ENCODE measurements at places on chromosomes 3 and 15.
A peak's percentile ranks its signal among the peaks of the same experiment; 100 is the strongest.

DNA sequence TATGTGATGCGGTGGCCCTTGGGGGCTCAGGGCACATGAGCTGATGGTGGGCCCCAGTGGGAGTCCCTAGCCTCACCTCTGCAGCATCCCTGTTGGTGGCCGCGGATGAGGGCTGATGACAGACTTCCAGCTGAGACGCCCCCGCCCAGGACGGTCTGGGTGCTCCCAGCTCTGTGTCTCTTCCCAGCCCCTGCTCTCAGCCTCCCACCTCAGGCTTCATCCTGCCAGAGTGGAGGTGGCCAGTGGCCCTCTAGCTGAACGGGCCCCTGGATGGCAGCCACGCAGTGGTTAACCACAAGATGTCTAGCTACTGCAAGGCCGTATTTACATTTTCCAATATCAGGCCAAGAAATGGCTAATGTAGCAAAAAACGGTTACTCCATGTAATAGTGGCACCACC, 205.3 kb upstream of the LINGO1 start:
- H3K4me3 ChIP-seq: no peak overlapping the region
- no peak for DNase-seq
- no peaks in the 10 kb centered on the region for H3K4me1 ChIP-seq

DNA sequence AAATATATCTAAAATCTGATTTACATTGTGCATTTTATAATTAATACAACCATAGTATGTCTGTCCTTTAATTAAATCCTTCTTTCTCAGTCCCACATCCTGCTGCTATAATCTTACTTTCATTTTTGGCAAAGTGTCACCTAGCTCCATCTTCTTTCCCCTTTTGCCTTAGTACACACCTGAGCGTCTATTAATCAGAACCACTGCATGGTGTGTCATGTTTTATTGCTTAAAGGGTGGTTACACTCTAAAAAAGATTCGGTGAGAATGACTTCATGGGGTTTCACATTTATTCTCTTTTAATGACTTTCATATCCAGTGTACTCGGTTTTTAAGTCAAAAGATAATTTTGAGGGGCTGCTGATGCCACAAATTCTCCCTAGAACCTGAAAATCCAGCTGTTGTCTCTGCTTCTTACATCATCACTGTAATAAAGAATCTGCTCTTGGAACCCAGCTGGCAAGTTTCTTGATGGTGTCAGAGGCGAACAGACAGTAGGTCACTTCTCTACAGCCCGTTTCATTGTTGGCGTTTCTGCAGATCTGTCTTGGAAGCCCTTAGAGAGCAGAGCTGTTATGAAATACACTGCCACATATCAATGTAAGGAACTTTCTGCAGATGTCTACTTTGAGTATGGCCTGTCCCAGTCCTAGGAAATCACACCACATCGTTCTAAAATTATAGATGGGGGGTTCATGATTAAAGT, 99.7 kb downstream of the TIGIT start:
- no peak overlapping the region for H3K27ac ChIP-seq
- peaks cover 21% of the 10 kb centered on the region for H3K4me1 ChIP-seq
- H3K36me3 ChIP-seq: no peaks in the 10 kb centered on the region
- DNase-seq: no peak

GRCh38 chr3:157154563-157155330, 5.2 kb downstream of the CCNL1 start:
- H3K4me3 ChIP-seq: peak overlapping the region; percentile 94
- no peak for DNase-seq
- peaks cover 84% of the 10 kb centered on the region for H3K36me3 ChIP-seq
- peaks cover 72% of the 10 kb centered on the region for H3K4me1 ChIP-seq

DNA sequence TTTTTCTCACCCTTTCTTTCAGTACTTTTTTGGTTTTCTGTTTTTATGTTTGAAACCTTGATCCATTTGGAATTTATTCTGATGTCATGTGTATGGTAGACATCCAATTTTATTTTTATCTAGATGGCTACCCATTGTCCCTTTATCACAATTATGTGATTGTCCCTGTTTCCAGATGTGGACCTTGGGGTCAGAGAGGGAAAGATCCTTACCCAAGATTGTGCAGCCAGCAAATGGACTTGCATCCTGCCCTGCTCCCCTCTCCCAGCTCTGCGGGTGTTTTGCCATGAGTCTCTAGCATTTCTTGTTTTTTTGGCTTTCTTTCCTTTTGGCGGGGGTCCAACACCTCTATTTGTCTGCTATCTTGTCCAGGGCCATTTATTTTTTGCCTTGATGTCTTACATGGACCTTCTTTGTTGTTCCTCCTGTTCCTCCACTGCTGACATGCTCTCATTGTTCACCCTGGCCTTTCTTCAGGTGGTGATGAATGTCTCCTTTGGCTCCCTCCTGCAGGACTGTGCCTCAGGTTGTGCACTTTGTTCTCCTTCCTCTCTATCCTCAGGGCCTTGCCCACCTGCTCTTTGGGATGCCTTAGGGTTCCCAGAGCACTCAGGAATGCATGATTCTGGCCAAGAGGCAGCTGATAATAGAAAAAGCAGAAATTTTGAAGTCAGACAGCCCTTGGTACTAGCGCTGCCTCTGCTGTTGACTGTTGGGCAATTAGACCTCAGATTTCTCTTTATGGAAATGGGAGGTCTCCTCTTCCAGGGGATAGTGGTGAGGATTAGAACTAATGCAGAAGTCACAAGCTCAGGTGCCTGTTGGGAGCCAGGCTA, 84.3 kb downstream of the EEFSEC start:
- H3K4me1 ChIP-seq: no peaks in the 10 kb centered on the region
- H3K27me3 ChIP-seq: no peaks in the 10 kb centered on the region
- H3K4me3 ChIP-seq: no peak overlapping the region
- no peaks in the 10 kb centered on the region for H3K36me3 ChIP-seq

DNA sequence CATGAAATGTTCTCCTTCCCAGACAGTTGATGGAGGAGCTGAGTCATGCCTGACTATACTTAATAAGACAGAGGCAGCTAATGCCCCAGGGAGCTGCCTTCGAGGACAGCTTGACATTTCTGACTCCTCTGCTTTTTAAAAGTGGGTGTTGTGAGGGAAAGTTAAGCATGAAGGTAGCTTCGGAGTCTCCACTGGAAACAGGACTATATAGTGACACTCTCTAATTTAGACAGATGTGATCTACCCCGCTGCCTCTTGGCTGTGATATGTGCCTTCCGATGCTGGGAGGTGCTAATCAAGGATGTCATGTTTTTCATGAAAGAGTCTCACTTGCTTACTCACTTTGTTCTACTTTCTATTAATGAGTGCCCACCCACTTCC, 72.7 kb downstream of the IL1RAP start:
- H3K4me3 ChIP-seq: peak overlapping the region; percentile 20
- peaks cover 25% of the 10 kb centered on the region for H3K36me3 ChIP-seq
- no peaks in the 10 kb centered on the region for H3K27me3 ChIP-seq
- H3K27ac ChIP-seq: peak overlapping the region; percentile 83
- DNase-seq: peak; percentile 42
